ENCODE measurements at places on chromosomes 16 and 17.

- no peak for DNase-seq
These were observed 235.1 kb downstream of the ZNF423 start for GRCh38 chr16:49620869-49621240.

- DNase-seq: no peak
These were observed 59.0 kb downstream of the ANKFY1 start for GRCh38 chr17:4204710-4205173.

DNA sequence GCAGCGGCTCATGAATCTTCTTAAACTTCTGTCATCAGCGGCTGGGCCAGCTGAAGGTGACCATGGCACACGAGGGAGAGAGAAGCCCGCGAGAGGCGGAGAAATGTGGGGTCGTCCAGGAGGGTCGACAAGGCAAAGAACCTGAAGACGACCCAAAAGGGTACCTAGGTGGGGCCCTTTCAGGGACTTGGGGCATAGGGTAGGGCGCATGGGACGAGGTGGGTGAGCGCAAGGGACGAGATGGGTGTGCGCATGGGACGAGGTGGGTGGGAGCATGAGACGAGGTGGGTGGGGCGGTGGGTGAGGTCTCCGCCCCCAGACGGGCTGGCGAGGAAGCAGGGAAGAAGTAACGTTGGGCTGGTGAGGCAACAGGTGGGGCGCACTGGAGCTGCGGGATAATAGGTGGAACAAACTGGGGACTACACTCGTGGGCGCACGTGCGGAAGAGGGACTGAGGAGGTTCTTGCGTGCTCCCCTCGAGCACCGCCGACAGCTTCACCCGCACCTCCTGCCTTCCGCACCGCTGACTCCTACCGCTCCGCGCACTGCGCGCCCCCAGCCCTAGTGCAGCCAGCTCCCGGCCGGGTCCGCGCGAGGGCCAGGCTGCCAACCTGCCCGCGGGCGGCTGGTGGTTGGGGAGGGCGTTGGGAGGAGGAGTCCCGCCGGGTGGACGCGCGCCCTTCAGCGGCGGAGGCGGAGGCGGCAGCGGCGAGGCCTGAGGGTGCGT is 23.2 kb upstream of the CRYM start:
- DNase-seq: peak; percentile 44

DNA sequence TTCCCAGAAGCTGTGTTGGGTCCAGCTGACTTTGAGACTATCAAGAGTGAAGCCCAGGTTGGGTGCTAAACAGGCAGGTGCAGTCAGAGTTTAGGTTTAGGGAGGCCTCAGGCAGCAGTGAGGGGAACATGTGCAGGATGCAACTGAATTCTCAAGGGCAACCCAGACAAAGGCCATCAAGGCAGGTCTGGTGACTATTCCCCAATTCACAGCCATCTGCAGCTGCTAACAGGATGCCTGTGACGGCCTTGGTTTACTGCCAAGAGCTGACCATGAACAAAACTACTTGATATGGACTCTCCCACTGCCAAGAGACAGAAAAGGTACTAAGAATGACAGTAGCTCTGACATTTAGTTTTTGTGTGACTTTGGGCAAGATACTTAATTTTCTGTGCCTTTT is 45.2 kb upstream of the BCAR1 start:
- peak; percentile 27 for DNase-seq

- no peak for DNase-seq
These were observed 2.3 kb upstream of the PRSS21 start for GRCh38 chr16:2814551-2815298.

DNA sequence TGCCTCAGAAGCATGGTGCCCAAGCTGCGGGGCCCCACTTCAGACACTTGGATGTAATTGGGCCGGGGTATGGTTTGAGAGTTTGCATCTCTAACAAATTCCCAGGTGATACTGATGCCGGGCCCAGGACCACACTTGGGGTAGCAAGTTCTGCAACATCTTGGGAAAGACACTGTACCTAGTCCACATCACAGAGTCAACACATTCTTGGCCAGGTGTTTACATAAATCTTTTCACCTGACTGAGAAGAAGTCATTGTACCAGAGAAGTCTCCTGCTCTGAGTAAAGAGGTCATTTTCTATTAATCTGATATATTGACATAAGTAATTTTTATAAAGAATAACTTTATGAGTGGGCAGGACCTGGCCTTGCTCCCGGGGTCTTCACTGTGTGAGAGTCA is 27.5 kb downstream of the GPT2 start:
- DNase-seq: no peak
